NCI-H460 (cell line): ENCODE measurements at places on chromosomes 11 and 22. TPM values are rescaled to one million over a fixed set of nuclear protein-coding genes. Genes with fewer than 3 reads are reported as not detected.

GRCh38 chr11:68912254-68912653 is 8.6 kb downstream of the IGHMBP2 start:
- no peak for DNase-seq

DNA sequence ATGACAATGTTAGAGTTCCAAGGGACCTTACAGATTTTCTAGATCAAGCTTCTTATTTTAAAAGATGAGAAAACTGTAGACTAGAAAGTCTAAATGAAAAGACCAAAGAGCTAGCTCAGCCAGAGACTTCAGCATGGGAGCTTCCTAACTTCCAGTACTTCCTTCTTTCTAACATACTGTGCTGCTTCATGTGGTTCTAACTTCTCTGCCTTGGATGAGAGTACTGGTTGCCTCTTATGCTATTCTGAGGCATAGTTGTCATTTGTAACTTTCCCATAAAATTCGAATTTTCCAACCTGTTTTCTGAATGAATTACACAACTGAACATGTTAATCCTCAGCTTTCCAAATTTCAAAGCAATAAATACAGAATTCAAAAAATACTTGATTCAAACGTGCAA is 1.8 kb downstream of the MTMR2 start:
- DNase-seq: no peak

DNA sequence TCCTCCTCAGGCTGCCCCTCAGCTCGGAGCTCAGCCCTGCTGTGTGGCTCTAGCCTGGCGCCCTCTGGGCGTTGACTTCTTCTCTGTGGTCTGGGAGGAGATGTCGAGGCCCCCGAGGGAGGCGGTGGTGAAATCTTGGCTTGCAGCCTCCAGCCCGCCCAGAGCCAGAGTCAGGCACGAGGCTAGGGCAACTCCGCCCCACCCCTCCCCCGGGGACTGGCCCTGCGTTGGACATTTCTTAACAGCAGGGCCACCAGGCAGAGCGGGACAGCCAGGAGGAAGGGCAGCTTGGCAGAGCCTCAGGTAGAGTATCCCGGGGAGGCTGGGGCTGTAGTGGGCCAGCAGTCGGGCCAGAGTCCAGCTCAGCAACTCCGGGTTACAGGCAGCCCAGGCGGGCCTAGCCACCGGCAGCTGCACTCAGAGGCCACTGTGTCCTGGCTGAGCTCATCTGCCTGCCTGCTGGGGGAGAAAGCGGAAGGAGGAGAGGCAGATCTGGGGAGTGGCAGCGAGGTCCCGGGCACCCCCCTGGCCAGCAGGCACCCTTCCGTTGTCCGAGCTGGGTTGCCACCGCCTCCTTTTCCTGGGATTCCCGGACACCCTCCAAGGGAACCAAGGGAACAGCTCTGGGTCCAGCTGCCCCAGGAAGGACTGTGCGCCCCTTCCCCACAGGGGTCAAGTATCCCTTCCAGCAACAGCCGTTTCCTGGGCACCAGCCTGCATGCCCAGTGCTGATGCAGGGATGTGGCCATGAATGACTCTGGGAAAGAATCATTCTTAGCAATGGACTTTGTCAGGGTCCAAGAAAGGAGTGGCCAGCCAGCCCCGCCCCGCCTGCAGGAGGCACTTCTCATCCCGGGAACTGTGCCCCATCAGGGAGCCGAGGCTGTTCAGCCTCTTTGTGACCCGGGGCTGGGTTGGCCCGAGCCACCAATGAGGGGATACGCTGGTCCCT is at the start of gene ALDH3B1:
Gene ALDH3B1 (plus strand): TSS at position 238 of the 952 bp plus-strand sequence. CDS start 4,971 bp downstream, outside the sequence.
- DNase-seq: peak; percentile 91

DNA sequence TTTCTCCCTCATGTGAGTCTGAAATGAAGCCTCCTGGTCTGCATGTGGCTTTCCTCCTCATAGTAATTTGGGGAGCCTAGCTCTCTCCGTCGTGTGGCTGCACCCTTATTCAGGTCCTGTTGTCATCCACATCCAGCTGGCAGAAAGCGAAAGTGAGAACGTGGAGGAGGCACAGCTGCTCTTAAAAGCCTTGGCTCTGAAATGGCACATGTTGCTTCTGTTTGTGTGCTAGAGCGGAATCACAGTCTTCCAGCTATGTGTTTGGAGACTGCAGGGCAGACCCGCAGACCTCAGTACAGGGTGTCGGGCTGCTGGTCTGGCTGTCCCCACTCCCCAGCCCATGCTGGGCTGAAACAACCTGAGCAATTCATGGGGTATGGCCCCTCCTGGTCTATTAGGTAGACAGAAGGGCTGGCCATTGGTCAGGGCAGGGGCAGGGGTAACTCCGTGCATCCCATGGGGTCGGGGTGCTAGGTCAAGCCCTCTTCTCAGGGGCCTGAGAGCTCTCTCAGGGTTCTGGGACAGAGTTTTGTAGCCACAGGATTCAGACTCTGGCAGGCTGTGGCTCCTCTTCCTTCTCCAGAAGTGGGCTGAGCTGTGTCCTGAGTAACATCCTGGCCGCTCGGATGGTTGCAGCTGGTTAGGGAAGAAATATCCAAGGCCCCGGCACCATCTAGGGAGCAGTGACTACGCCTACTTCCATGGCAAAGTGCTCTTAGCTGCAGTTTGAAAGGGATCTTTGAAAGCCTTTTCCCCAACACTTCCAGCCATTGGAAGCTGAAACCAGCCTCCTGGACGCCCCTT is 50.6 kb downstream of the C11orf96 start:
- no peak for DNase-seq

- no peak for DNase-seq
Measured at GRCh38 chr11:99934008-99934407, 753.1 kb upstream of the ARHGAP42 start.

GRCh38 chr11:43676933-43677332 is 3.6 kb upstream of the HSD17B12 start:
- DNase-seq: no peak

DNA sequence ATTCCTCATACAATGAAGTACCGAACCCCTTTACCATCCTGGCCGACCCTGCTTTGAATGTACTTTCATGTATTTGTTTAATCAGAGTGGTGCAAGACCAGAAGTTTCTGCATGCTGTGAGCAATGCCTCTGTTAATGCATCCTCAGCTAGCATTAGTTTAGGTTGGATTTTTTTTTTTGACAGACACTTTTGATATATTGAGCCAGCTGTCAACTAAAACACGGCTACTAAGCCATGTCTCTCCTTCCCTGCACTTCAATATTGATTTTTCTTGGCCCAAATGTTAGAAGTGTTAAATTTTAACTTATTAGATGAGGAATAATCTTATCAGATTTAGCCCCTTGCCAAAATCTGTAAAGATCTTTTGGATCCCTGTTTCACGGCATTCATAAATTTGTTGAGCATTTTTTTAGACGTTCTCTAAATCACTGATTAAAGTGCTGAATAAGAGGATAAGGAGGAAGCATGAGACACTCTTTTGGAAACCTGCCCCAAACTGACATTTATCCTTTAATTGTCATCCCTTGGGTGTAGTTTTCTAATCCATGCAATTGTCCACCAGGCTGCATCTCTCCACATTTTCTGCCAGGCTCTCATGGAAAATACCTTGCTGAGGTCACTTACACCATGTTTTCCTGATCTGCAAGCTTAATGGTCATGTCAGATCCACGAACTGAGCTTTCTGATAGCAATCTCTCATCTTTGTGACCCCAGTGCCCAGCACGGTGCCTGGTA is 130.7 kb downstream of the FEZ1 start:
- no peak for DNase-seq

- no peak for DNase-seq
Measured at GRCh38 chr11:76279646-76280045, 73.3 kb upstream of the WNT11 start.

- DNase-seq: no peak
Measured at GRCh38 chr22:28108851-28109250, 189.8 kb upstream of the PITPNB start.

- no peak for DNase-seq
Measured at GRCh38 chr11:22479971-22480720, 142.0 kb downstream of the SLC17A6 start.

GRCh38 chr11:73308003-73308960 is at the start of gene ARHGEF17:
ARHGEF17 (plus strand) TSS chr11:73308276; CDS start chr11:73308639, 363 bp downstream.
- peak; percentile 49 for DNase-seq

- DNase-seq: no peak
Measured at GRCh38 chr11:15710580-15711275, 596.0 kb downstream of the INSC start.

- no peak for DNase-seq
Measured at GRCh38 chr11:120529911-120530310, 18.4 kb downstream of the GRIK4 start.

- no peak for DNase-seq
Measured at GRCh38 chr11:19181531-19182261, 20.1 kb downstream of the CSRP3 start.

- DNase-seq: no peak
Measured at GRCh38 chr11:34865261-34865660, 50.9 kb downstream of the APIP start.

- no peak for DNase-seq
Measured at GRCh38 chr11:88455974-88456373, 118.4 kb upstream of the CTSC start.

DNA sequence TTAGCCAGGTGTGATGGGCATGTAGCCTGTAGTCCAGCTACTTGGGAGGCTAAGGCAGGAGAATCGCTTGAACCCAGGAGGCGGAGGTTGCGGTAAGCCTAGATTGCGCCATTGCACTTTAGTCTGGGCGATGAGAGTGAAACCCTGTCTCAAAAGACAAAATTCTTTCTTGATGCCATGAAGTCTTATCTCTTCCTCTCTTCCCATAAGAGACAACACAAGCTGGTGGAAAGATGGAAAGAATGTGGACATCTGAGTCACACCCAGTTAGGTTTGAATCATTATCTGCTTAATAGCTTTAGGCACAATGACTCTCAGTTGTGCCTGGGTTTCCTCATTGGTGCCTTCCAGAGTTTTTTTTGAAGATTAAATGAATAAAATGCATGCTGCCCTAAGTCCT is 35.3 kb downstream of the KREMEN1 start:
- no peak for DNase-seq

DNA sequence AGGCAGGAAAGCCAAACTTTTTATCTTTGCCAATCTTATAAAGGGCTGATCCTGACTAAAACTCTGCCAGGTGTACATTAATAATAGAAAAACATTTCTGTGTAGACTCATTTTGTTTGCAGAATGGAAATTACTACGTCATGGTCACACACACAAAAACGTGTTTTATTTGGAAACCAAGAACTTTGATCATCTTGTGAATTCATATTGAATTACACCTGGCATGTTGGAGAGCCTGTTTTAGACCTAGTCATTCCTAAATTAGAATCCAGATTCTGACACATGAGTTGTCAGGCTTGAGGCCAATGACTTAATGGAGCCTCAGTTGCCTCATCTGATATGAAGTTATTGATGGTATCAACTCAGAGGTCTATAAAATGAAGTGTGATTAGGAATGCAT is 235.6 kb upstream of the TENM4 start:
- DNase-seq: no peak

- peak; percentile 18 for DNase-seq
Measured at GRCh38 chr11:3920148-3920852, 64.8 kb downstream of the STIM1 start.

DNA sequence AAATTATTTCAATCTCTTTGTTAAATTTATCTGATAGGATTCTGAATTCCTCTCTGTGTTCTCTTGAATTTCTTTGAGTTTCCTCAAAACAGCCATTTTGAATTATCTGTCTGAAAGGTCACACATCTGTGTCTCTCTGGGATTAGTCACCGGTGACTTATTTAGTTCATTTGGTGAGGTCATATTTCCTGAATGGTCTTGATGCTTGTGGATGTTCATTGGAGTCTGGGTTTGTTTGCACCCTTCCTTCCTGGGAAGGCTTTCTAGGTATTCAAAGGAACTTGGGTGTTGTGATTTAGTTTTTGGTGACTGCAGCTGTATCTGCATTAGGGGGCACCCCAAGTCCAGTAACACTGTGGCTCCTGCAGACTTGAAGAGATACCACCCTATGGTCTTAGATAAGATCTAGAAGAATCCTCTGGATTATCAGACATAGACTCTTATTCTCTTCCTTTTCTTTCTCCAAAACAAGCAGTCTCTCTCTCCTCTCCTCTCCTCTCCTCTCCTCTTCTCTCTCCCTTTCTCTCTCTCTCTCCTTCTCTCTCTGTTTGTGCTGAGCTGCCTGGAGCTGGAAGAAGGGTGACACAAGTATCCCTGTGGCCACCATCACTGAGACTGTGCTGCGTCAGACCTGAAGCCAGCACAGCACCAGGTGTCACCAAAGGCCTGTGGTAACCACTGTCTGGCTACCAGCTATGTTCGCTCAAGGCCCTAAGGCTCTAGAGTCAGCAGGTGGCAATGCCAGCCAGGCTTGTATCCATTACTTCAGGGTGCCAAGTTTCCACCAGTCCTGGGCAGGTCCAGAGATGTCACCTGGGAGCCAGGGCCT is 3.3 kb upstream of the HEPN1 start:
- DNase-seq: no peak

DNA sequence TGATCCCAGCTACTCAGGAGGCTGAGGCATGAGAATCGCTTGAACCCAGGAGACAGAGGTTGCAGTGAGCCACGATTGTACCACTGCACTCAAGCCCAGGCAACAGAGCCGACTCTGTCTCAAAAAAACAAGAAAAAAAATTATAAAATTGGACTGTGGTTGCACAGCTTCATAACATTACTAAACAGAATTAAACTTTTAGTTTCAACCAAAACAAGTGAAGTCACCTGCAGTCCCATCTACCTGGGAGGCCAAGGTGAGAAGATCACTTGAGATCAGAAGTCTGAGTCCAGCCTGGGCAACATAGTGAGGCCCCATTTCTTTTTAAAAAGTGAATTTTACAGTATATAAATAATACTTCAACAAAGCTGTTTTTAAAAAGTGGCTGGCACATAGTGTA is 47.8 kb upstream of the CD5 start:
- no peak for DNase-seq

DNA sequence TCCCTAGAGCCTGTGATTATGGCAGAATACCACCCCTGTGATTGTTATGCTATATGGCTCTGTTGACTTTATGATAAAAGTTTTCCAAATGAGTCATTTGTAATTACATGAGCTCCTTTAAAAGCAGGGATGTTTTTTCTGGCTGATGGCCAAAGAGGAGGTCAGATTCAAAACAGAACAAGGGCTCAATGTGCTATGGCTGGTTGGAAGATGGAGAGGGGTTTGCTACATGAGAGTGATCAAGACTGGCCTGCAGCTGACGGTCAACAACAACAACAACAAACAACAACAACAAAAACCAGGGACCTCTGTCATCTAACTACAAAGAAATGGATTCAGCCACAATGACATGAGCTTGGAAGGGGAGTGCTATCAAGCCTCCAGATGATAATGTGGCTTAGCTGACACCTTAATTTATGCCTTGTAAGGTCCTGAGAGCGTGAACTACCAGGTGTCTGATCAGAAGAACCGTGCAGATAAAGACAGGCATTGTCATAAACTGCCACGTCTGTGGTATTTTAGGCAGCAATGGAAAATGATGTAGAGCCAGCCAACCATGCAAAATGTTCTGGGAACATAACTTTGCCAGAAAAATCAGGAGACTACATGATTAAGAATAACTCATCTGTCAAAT is 47.2 kb downstream of the PIWIL3 start:
- peak; percentile 67 for DNase-seq

- no peak for DNase-seq
Measured at GRCh38 chr11:68997995-68998348, 15.1 kb downstream of the MRGPRF start.

The APOL3 gene
- 0.10 TPM in 1 of 2 replicates, not detected in the other for total RNA-seq

The LDLRAD3 gene
- 10.7 and 11.0 TPM in 2 replicates for total RNA-seq

The WNT11 gene
- 0.97 TPM in 1 of 2 replicates, not detected in the other for total RNA-seq

The TREH gene
- not detected in 2 replicates for total RNA-seq

The MS4A4A gene
- not detected in 2 replicates for total RNA-seq

The JAM3 gene
- total RNA-seq: 11.3 and 11.6 TPM in 2 replicates

The SLC43A3 gene
- not detected in 2 replicates for total RNA-seq

The FOXRED1 gene
- 13.2 and 17.1 TPM in 2 replicates for total RNA-seq

The PLAAT3 gene
- total RNA-seq: 10.3 and 13.6 TPM in 2 replicates

The OR6T1 gene
- not detected in 2 replicates for total RNA-seq

The MPZL3 gene
- 3.4 and 3.6 TPM in 2 replicates for total RNA-seq
